ENCODE measurements at places on chromosomes 3 and 15.

DNA sequence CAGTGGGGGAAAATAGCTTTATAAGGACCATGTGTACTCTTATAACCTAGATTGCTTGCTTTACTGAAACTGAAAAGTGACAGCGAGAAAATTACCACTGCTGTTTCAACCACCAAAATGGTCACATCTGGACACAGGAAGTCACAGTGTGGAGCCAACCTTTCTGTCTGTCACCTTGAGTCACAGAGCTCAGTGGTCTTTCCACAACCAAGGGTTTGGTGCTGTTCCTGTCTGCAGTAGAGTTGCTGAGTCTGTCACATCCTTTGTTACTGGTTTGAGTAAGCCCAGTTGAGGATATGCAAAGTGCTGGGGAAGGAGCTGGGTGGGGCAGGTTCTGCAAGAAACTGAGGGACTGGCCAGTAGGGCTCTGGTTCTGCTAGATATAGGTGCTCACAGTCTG lies 139.1 kb upstream of the EIF1B start:
- DNase-seq: no peak

DNA sequence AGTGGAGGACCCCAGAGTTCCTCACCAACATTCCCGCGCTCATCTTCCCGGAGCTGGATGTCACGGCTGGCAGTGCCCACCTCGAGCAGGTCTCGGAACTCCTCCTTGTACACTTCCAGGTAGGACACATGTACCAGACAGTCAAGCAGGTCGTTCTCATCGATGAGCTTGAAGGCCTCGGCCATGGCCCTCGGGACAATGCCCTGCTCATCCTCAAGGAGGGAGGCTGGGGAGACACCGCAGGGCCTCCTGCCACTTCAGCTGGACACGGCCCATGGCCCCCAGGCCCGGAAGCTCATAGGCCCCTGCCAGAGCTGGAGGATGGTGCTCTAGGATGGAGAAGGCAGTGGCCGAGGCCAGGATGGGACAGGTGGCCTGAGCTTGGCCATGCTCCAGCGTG lies 5.6 kb downstream of the KIF7 start:
- DNase-seq: no peak

GRCh38 chr3:58350627-58351013 lies 17.9 kb downstream of the PXK start:
- DNase-seq: no peak

DNA sequence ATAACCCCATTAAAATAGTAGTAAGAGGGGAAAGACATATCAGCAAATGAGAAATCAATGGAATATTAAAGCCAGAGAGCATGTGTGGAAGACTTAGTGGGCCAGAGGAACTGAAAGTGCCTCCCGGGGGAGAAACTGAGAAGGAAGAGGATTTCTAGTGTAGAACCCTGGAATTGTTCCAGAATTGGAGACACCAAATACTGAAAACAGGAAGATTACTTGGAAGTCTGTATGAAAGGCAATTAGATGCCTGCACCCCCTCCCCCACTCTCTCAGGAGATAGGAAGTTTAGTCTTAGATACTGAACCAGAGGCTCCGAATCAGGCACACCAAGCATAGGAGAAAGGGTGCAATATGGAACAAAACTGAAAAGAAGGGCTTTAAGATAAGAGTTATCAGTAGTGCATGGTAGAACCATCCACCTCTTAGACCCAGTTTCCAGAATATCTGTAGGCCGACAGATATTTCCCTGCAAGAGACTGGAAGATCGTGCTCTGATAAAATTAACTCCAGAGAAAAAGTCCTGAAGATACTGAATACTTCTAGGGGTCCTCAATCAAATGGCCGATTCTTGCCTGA lies 32.4 kb downstream of the KLHL18 start:
- DNase-seq: no peak

DNA sequence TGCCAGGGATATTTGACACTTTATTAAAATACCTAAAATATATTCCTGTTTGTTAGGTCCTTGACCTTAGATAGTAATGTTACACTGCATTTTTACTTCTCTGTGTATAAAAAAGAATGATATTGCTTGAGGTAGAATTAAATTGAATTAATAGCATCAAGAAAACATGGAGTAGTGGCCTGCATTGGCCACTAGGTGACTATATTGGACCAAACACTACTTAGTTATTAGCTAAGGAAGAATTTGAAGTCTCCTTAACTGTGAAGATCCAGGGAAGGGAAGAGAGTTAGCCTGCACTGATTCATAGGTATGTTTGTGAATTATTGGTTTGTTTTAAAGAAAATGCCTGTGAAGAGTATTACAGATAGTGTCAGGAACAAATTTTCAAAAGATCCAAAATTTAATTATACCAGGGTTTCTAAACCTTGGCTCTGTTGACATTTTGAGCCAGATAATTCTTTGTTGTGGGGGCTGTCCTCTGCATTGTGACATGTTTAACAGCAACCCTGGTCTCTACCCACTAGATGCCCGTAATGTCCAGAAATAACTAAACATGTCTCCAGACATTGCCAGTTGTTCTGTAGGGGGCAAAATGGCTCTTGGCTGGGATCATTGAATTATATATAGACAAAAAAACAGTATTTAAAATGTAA lies 103.6 kb upstream of the THSD4 start:
- no peak for DNase-seq

- DNase-seq: no peak
These were observed 1.8 kb downstream of the C3orf33 start for GRCh38 chr3:155804323-155804722.

DNA sequence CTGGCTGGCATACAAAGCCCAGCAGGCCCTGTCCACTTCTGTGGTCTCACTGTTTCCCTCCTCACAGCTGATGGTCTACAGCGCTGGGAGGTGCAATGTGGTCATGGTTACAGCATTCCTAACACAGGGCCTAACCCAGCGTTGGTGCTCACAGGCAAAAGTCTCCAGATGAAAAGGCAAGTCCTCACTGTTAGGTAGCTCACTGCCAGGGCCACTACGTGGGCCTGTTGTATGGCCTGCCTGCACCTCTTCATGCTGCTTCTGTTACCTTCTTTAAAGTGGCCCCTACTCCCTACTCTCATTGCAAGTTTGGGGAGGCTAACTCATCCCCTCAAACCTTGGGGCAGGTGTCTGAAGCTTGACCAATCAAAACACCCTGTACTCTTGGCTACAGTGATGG lies 31.3 kb downstream of the CCDC13 start:
- DNase-seq: no peak

DNA sequence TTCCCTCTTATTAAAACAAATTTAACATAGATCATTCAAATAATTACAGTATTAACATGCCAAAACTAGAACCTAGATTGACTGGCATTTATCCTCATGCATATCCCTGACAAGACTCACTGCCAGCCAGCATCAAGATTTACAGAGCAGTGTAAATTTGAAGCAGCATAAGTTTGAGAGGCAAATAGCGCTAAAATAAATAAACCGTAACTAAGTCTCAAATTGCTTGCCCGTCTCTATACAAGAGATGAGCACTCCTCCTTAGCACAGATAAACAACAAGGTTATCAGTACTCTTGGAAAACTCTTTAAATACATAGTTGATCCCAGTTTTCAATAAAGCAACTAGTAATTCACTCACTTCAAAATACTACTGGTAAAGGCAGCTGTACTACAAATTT lies 29.6 kb downstream of the MSL2 start:
- no peak for DNase-seq

GRCh38 chr3:188037195-188037718 lies 116.7 kb upstream of the LPP start:
- no peak for DNase-seq

- DNase-seq: no peak
These were observed 507 bp upstream of the JMJD7 start for GRCh38 chr15:41827290-41827879.

DNA sequence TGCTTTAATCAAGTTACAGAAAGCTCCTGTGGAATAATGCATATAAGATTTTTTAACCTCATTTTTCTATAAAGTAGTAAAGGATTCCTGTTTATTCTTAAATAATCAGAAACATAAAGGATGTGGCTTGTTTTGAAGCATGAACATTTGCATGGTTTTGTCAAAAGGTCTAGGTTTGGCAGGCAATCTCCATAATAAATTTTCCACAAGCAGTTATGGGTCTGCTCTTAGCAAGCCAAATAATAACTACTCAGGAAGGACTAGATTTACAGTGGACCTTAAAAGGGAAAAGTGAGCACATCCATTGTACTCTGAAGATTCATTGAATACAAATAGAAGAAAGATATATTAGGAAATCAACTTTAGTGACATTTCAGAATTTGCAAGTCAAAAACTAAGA lies 407.3 kb upstream of the CBLB start:
- no peak for DNase-seq

DNA sequence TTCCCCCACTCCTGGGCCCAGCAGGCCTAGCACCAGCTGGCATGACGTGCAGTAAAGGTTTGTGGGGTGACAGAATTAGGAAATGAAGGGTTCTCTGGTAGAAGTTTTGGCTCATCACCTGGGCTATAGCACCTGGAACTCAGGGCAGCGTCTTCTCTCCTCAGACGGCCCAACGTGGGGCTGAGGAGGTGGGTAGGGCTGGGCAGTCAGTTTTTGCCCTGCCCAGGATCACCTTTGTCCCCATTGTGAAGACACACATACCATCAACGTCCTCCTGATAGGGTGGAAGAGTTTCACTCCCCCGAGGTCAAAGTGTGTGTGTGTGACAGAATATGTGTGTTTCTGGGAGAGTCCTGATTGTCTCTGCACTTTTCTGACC lies 12.1 kb downstream of the KBTBD13 start:
- no peak for DNase-seq

DNA sequence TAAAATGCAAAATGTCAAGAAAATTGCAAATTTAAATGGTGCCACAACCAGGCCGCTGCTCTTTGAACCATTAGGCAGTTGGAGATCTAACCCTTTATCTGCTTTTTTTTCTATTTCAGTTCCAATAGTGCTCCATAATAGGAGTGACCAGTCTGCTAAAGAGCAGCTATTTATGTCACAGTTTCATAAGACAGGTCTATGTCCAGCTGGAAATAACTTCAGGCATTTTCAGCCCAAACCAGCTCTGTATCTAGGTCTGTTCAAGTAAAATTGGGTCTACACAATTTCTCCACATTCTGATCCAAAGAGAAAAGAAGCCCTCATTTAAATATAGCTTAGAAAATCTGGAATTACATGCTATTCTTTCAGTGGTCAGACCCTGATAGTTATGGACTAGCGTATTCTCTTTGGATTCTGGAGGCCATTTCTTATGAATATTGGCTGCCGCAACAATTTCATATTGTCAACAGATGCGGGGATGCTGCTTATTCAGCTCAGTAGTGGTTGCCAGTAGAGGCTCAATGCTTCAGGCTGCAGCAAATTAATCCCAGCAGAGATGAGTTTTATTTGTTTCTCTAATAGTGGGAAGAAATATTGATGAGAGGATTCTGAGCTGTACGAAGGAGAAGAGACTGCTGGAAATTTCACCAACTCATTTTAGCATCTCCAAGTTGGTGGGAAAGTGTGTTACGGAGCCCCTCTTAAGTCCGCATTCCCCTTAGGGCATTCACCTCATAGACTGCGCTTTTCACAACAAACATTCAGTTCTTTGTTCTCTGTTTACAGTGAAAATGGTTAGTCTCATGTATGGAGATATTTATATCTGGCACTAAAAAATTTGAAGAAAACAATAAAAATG lies 887.0 kb downstream of the ROBO1 start:
- no peak for DNase-seq

DNA sequence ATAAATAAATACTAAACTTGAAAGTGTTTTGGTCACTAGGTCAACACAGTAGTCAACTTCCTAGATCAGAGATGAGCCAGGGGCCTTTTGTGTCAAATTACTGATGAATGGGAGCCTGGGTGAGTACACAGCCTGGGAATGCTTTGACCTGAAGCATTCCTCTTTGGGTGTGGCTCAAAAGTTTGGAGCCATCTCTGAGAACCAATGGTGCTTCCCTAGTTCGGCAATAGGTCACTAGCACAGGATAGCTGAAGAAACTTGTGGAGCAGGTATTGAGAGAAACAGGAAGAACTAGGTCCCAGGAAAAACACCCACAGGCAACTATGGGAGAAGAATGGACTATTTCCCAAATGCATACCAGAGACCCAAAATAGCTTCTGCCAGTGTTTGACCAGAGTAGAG lies 56.6 kb upstream of the PLXND1 start:
- no peak for DNase-seq

DNA sequence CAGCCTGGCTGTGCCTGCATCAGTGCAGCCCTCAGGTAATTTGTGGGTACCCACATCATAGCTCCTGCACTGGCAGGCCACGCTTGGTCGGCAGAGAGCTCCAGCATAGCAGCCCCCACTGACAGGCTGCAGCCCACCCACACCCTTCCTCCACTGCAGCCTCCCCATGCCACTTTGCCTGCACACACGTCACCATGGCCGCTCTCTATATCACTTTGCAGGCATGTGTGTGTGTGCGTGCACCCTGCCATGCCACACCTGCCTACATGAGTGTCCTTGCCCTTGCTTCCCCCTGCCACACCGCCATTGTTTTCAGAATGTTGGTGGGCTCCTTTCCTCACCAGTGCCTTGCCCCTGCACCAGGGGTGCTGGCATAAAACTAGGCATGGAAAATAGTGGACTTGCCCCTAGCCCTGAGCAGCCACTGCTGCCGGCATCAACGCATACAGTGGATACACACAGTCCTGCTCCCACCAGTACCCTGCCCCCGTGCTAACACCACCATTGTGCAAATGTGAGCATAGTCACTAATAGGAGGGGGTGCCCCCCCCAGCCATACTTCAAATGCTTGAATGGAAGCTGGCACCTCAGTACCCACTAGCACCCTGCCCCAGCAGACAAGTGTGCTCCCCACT lies 278.7 kb upstream of the MANF start:
- no peak for DNase-seq

- DNase-seq: no peak
These were observed 43.7 kb downstream of the CTDSPL start for GRCh38 chr3:37905346-37905745.

GRCh38 chr3:120451272-120451761 lies 525 bp upstream of the FSTL1 start:
- no peak for DNase-seq

- DNase-seq: peak; percentile 83
These were observed 3.7 kb upstream of the MYL3 start for GRCh38 chr3:46866720-46867549.

GRCh38 chr3:122959339-122959738 lies 68.2 kb downstream of the SEMA5B start:
- no peak for DNase-seq

DNA sequence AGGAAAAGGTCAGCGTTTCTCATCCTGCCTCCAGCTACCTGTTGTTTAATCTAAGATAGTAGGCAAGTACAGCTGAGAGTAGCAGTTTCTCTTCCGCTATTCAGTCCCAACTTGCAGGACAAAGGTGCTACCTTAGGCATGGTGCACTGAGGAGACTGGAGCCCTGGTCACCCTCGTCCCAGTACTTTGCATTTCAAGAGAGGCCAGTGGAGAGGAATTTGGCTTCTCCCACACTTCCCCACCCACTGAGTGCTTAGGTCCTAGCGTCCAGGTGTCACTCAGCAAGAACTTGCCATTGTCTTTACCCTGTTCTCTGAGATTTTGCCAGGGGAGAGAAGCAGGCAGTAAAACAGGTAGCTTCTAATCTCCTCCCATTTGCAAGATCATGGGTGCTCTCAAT lies 12.5 kb upstream of the RPN1 start:
- no peak for DNase-seq
